ENCODE measurements at places on chromosomes 3 and 15. TPM values are rescaled to one million over a fixed set of nuclear protein-coding genes. Genes with fewer than 3 reads are reported as not detected.

TTC23 gene
- 34.6 TPM for total RNA-seq

ZNF385D gene
- 2.2 TPM for total RNA-seq

CLDN1 gene
- total RNA-seq, result 6.0 TPM

GOLGA8S gene
- total RNA-seq, result 1.9 TPM

HDC gene
- 0.45 TPM for total RNA-seq

Measured in thyroid gland (tissue), 4 donors.